A549 (cell line): ENCODE measurements at places on chromosomes 5 and 9. TPM values are rescaled to one million over a fixed set of nuclear protein-coding genes. Genes with fewer than 3 reads are reported as not detected.

DNA sequence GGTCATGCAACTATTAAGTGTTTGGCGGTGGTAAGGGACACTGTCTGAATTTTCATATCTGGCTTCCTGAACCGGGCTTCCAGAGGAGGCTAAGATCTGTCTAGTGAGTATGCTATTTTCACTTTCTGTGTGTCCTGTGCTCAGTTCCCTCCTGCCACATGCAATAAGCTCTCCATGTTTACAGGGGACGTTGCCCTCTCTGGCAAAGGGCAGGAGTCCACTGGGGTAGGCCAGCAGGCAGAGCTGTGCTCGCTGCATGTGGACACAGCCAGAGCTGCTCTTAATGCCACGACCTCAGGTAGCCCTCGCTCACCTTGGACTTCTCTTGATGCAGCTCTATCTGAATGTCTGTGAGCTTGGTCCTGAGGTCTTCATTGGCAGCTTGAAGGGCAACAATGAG lies 111.2 kb downstream of the JAKMIP2 start:
- DNase-seq: no peak

PCDHGA10 gene
- 0.01 TPM in 1 of 3 replicates, not detected in the others for polyA plus RNA-seq

GDA gene
- polyA plus RNA-seq: 0.23 to 0.33 TPM (median 0.30 TPM) in 3 replicates

ACOT12 gene
- polyA plus RNA-seq: not detected in 3 replicates

GRCh38 chr5:67731886-67732285 lies 483.7 kb upstream of the PIK3R1 start:
- no peak for DNase-seq

DNA sequence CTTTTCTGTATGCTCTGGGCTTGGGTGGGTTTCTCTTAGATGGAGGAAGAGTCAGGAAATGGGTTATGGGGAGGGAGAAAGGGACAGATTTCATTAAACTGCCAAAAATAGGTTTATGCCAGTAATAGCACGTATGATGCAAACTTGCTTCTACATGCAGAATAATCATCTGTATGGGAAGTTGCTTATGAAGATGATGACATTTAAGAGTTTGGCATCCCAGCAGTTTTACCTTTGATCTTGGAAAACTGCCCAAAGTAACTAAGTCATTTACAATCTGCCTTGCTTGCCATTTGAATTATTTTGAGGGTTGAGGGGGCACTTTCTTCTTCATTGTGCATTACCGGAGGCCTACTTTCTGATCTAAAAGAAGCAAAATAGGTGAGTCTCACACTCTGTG lies 282.9 kb upstream of the ANKRD55 start:
- no peak for DNase-seq

GRCh38 chr9:72476617-72477437 lies 44.6 kb upstream of the TMC1 start:
- DNase-seq: peak; percentile 64

DNA sequence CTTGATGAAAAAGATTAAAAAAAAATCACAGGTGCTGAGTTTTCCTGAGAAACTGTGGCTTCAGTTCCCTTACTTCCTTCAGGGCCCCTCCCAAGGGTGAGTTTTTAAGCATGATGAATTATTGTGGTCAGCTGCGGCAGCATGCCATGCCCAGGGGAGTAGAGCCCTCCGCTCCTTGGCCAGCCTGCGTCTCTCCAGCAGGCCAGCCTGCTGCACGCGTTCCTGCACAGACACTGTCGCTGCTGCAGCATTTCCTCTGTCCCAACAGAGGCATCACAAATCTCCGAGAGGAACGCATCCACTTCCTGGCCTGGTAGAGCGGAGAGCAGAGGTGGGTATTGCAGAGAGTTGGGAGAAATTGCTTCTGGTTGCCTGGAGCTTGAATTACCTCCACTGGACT lies 26.1 kb upstream of the GLRA1 start:
- DNase-seq: no peak

STPG3 gene
- polyA plus RNA-seq: not detected in 3 replicates

- no peak for DNase-seq
Observed at GRCh38 chr9:129321286-129322021, 143.4 kb upstream of the IER5L start.
